Stimulated activated CD4-positive, alpha-beta T cell treated with anti-CD3 and anti-CD28 coated beads, Interleukin-4, amount 100 ng/mL, for 1 hour (primary cell): ENCODE measurements at places on chromosomes 1 and 21.
A peak's percentile ranks its signal among the peaks of the same experiment; 100 is the strongest.

DNA sequence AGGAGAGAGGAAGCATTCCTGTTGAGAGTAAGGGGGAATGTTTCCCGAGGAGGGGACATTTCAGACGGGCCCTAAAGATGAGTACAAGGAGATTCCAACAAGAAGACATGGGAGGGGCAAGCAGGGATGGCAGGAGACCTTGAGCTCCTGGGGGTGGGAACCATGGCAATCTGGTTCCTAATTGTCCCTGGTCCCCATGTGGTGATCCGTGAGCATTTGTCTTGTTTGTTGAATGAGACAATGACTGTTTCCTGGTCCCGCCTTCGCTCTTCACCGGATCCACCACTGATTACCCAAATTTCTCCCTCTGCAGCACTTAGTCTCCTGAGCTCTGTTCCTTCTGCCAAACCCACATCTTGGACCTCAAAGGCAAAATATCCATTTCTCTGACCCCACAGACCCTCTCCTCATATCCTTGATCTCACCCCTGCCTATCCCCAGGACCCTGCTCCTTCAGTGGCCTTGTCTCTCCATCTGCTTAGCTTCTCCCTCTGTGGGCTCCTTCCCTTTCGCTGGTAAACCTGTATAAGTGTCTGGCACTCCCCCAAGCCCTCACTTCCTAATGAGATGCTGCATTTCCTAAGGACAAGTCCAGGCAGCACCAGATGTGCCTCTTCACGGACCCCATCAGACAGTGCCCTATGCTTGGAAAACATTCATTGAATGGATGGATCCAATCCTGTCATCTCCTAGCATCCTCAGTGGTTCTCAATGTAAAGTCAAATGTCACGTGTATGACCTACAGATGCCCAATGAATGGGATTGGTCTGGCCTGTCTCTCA is 8.3 kb upstream of the CSF1 start:
- DNase-seq: no peak

DNA sequence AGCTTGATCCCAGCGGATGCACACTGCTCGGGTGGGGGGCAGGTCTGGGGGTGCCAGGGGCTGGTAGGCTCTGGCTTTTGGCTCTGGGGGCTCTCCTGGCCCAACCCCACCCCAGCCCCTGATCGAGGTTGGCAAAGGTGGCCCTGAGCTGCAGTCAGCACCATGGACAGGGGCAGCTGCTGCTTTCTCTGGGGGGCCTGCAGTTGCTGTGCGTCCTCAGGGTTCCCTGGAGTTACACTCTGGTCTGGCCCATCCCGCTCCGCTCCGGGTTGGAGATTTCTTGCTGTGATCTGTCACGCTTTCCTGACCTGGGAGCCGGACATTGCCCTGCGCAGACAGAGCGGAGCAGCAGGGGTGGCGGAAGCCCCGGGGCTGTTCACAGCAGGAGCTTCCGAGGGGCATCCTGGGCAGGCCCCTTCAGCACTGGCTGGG is 8.0 kb upstream of the PLCH2 start:
- DNase-seq: peak; percentile 46

- DNase-seq: no peak
These were observed 1346.1 kb downstream of the BRINP3 start for GRCh38 chr1:189131576-189131975.

GRCh38 chr1:226958300-226958699 is 18.2 kb downstream of the COQ8A start:
- no peak for DNase-seq

DNA sequence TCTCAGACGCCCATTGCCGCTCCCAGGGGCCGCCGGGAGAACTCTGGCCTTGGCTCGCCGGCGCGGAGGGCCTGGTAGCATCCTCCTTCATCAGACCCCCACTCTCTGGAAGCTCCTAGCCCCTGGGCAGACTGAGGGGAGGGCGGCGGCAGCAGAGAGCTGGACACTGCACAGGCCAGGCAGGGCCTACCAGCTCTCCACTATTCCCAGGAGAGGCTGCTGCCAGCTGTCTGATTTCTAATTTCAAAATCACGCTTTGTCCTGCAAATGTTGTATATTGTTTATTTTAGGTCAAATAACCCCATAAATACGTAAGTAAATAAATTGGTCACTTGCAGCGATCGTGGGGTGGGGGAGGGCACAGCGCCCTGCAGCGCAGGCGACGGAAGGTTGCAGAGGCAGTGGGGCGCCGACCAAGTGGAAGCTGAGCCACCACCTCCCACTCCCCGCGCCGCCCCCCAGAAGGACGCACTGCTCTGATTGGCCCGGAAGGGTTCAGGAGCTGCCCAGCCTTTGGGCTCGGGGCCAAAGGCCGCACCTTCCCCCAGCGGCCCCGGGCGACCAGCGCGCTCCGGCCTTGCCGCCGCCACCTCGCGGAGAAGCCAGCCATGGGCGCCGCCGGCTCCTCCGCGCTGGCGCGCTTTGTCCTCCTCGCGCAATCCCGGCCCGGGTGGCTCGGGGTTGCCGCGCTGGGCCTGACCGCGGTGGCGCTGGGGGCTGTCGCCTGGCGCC is at the start of gene MTARC1:
MTARC1 (plus strand) TSS at position 577 of the 732 bp plus-strand sequence; CDS start at position 609, 32 bp downstream.
- no peak for DNase-seq

GRCh38 chr1:7104339-7104738 is 319.1 kb downstream of the CAMTA1 start:
- no peak for DNase-seq

- DNase-seq: no peak
These were observed 81.7 kb downstream of the ARID4B start for GRCh38 chr1:235246022-235246948.

GRCh38 chr1:39958403-39959200 is 3.7 kb downstream of the MFSD2A start:
- no peak for DNase-seq

- no peak for DNase-seq
These were observed 74.2 kb downstream of the UBE4B start for GRCh38 chr1:10106756-10107475.

GRCh38 chr1:68633141-68633919 is 136.4 kb upstream of the DEPDC1 start:
- DNase-seq: no peak

DNA sequence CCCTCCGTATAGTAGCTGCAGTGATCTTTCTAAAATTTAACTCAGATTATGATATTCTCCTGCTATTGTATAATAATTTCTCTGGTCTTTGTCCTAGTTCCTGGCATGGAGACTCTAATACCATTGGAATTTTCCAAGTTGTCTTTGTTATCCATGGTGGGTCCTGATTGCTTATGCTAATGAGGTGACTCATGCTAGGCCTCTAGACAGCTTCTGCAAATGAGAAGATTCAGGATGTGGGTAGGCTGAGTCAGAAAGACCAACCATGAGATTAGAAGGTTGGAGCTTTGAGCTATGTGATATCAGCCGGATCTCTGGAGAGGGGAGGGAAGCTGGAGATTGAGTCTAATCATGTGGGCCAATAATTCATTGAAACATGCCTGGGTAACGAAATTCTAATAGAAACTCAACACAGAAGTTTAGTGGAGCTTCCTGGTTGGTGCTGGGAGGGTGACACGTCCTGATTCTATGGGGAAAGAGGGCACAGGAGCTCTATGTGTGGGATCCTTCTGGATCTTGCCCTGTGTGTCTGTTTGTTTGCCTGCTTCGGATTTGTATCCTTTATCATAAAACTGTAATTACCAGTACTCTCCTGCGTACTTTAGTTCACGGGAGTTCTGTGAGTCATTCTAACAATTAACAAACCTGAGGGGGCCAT is 73.2 kb upstream of the CNIH3 start:
- DNase-seq: no peak

- no peak for DNase-seq
These were observed 324.4 kb downstream of the KCTD3 start for GRCh38 chr1:215891266-215892057.

DNA sequence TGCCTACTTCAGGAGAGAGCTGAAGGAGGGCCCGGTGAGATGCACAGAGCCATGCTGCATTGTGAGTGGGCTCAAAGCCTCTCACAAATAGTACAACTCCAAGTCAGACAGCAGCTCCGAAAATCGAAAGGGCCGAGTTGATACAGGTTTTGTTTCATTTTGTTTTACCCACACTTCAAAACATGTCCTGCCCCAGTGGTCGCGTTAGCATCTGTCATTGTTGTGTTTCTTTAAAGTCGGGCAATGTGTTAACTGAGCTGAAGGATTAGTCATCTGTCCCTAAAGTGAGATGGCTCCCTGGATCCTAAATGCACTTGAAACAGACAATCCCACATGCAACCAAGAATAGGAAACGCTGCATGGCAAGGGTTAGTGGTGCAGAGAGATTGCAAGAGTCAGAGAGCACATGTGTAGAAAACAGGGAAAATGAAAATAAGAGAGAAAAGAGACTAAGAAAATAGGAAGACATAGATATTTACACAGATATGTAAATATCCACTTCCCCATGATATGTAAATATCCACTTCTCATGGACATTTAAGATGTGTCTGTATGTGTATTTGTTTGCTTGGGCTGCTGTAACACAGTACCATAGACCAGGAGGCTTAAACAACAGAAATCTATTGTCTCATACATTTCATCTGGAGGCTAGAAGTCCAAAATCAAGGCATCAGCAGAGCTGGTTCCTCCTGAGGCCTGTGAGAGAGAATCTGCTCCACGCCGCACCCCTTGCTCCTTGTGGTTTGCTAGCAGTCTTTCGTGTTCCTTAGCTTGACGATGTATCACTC is 131.4 kb upstream of the RAB4A start:
- DNase-seq: peak; percentile 4

DNA sequence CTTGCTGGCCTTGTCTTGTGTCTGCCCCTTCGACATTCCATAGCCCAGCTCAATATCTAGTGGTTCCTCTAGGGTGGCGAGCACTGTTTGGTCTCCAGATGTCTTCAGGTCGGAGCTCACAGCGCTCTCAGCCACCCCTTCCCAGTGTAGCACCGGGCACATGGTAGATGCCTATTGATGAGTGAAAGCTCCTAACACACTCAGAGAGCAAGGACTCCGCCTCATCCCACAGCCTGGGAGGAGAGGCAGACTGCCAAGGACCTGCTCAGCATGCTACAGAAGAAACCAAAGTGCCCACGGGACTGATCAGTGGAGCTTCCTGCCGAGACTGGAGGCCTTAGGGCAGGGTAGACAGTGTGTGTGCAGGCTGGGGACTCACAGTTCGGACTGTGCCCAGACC is 10.9 kb downstream of the PCSK9 start:
- no peak for DNase-seq

DNA sequence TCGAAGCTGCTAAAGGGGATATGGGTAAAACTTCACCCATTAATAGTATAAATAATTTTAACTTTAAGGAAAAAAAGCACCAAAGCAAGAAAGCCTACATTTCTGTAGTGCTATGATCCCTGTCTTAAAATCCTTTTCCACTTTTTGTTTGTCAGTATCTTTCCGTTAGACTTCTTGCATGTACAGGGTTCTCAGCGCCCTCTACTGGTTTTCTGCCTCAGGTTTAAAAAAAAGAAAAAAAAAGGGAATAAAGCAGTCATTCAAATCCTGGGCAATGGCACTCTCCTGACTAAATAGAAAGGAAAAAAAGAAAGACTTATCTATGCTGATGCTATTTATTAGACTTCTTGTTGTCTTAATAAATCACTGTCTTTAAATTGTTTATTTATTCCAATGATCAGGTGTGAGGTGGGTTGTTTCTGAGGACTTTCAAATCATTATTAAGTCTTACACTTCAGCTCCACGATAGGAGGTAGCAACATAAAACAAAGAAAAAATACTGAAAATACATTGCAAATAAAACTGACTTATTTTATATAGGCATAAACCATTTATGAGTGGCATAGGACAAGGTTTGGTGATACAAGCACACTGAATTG is 475.4 kb upstream of the NR5A2 start:
- DNase-seq: no peak

DNA sequence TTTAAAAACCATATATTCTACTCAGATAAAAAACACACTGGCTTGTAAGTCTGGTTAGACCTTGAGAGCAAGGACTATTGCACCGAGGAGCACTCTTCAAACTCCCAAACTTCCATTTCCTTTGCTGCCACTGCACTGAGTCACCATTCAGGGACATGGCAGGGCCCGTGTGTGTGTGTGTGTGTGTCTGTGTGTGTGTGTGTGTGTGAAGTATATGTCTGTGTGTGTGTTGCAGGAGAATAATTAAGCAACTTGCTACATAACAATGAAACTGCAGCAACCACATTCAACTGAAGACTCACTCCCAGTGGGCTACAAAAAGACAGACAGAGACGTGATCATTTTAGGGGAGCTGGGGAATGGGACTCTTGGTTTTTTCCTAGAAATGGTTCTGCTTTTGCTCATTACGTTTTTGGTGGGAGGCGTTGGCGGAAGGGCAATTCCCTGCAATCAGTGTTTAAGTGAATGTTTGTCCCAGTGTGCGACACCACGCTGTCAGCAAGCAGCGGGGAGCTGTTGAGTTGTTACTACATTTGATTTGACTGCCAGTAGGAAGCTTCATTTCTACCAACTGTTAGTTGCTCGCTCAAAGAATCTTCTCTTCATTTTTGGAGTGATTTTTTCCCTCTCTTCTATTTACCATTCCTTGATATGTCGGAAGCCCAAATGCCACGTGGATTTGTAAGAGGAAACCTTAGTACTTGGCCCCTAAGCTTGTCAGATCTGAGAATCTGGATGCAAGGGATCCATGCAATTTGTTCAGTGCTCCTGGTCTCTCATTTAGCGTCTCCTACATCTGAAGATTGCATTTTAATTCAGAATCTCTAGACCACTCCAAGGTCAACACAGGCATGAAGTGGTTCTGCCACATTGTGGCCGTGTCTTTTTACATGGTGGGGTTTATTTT is 36.1 kb downstream of the ESRRG start:
- DNase-seq: no peak

DNA sequence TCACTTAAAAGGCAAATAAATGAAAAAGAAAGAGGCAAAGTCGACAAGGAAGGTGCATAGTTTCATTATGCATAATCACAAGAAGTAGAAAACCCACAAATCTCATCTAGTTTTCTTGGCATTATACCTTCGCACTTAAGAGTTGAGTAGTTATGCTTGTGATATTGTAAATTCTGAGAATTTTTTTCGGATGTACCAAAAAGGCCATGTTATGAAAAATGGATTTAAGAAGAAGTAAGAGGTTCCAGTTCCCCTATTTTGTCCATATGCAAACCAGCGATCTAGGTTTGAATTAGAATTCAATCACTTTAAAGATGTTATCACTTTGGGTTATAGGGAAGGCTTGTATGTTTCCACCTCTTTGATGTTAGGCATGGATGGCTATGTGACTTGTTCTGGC is 7.9 kb upstream of the ERICH3 start:
- no peak for DNase-seq

GRCh38 chr1:212892108-212892507 is 34.0 kb downstream of the FLVCR1 start:
- no peak for DNase-seq

DNA sequence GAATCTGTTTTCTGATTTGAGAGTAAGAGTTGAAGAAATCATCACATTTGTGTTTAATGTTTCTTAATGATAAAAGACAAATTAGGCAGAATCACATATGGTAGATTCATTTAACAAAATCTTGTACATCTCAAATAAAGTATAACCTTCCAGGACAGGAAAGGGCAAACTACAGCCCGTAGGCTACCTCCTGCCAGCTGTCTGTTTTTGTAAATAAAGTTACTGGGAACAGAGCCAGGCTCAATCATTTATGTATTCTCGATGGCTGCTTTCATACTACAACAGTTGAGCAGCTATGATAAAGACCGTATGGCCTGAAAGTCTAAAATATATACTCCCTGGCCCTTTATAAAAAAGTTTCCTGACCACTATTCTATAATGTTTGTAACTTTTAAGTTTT is 204.1 kb downstream of the COL24A1 start:
- DNase-seq: no peak
